Heart right ventricle (tissue), 16 donors: ENCODE measurements at places on chromosomes 2 and 18. TPM values are rescaled to one million over a fixed set of nuclear protein-coding genes. Genes with fewer than 3 reads are reported as not detected.

- no peak for DNase-seq
These were observed 4.9 kb upstream of the AGFG1 start for GRCh38 chr2:227466887-227467600.

DNA sequence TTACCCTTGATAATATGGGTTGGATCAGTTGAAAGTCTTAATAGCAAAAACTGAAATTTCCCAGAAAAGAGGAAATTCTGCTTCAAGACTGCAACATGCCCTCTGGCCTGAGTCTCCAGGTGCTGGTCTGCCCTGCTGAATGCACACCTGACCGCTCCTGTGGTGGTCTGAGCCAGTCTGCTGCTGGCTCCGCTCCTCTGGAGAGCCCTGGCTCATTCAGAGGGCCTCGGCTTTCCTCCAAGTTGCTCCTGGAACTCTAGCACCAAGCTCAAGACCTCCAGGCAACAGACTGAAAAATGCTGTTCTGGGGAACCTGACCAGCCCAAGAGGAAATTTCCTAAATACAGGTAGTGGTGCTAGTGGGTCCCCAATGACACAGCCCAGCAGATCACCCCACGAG is 64.8 kb downstream of the DIPK1C start:
- DNase-seq = no peak

- DNase-seq = no peak
These were observed at the start of gene GPR55 for GRCh38 chr2:230924470-230925341. TSS of gene GPR55 (minus strand) at chr2:230925242. CDS start at chr2:230910962, 14,280 bp downstream.

GRCh38 chr2:71948781-71949536 is 198.7 kb downstream of the CYP26B1 start:
- no peak for DNase-seq

DNA sequence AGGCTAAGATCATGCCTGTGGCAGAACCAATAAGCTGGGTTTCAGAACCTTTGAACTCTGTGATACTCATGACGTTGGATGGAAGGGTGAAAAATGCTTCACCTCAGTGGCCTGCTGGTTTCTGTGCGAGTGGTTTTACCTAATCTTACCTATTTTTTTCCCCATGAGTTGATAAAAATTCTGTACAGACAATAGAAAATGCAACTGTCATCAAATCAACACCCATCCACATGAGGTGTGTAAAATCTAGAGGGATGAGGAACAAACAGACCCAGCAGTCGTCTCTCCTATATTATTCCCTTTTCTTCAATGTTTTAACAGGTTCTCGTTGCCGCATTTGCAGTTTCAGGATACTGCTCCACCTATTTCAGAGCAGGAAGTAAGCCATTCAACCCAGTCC is 67.3 kb downstream of the PRKRA start:
- DNase-seq = no peak

DNA sequence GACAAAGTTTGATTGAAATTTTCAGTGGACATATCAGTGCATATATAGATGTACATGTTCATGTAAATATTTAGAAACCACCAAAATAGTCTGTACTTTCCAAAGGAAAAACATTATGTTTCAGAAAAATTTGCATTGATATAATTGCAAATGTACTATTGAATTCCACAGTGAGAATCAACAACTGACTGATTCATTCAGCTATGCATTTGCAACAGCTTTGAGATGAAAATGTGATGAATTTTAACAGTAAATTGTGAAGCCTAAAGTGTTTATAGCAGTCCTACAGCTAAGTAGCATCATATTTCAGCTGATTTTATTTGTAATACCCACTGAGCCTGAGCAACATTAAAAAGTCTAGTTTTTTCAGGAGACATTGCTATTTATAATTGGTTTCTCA is 1647.4 kb upstream of the DDX18 start:
- no peak for DNase-seq

DNA sequence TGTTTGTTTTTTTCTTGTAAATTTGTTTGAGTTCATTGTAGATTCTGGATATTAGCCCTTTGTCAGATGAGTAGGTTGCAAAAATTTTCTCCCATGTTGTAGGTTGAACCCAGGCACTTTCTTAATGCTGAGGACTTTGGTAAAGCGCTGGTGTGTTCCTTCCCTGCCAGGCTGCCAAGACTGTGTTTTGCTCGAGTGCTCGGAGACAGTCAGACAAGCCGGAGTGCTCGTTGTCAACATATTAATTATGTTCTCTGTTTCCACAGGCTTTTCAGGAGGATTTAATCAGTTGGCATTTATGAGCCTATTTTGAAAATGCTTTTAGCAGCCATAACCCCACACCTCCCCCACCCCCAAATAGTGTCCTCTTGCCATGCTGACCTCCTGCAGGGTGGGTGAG is 6.4 kb downstream of the MTCL1 start:
- no peak for DNase-seq

- no peak for DNase-seq
These were observed 22.0 kb downstream of the SPP2 start for GRCh38 chr2:234072454-234072853.

DNA sequence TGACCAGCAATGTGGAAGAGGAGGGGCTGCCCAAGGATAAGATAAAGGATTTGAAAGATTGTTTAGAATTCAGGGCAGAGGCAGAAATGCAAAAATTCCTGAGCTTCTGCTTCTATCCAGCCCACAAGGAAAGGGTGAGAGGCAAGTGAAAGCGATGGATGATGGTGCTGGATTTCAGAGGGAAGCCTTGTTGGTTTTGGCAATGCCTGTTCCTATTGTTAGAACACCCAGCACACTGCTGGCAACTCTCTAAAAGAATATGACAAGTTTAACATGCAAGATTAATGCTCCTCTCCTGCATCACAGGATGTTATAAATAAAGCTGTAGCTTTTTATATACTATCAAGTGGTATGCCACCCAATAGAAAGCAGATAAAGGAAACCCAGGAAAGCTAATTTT is 92.6 kb downstream of the ZNF385B start:
- DNase-seq = no peak

The FBXO48 gene
- polyA plus RNA-seq = 0.51 TPM

The RPRM gene
- 0.03 TPM for polyA plus RNA-seq

The PLGLB1 gene
- 13.7 TPM for polyA plus RNA-seq

The CDH2 gene
- 50.3 TPM for polyA plus RNA-seq
